Sigmoid colon (tissue), 7 donors: ENCODE measurements at places on chromosomes 3 and 15.

- no peak for DNase-seq
Observed at GRCh38 chr15:47203993-47204392, 513.3 kb upstream of the SEMA6D start.

DNA sequence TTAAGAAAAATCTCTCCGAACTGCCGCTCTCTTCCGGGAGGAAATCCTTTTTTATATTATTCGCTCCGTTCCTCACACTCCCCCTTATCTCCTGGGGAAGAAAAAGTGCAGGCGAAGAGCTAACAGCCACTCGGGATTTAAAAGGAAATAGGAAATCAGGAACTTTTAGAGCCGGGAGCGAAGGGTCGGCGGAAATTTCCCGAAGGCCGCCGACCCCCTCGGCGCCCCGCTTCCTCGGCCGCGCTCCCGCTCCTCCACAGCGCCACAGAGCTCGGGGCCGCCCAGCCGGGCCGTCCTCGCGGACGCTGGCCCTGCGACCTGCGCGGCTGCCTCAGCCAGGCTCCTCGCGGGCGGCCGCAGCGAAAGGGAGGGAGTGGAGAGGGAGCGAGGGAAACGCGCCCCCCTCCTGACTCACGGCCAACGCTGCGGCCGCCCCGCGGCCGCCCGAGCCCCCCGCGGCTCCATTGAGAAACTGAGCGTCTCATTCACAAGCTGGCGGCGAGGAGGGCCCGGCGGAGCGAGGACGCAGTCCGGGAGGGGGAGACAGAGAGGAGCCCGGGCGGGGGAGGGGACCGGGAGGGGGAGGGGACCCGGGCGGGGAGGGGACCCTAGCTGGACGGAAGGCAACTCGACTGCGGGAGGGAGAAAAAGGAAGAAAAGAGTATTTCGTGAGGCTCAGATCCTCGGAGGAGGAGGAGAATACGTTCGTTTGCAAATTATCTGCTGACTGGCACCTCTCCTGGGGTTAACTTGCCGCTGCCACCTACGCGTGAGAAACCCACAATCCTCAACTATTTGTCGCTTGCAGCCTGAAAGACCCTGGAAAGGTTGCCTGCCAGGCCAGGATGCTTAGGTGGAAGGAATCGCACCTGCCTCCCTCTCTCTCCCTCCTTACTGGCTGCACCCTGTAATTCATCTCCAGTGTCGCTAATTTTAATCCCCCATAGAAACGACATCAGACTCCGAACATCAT lies at the start of gene PTPN9:
Gene PTPN9, minus strand, starts transcription at position 368 of the 973 bp plus-strand sequence. CDS start 539 bp downstream, outside the sequence.
- peak; percentile 88 for DNase-seq

GRCh38 chr15:90030376-90030775 lies 29.3 kb downstream of the ZNF710 start:
- DNase-seq = peak; percentile 58

DNA sequence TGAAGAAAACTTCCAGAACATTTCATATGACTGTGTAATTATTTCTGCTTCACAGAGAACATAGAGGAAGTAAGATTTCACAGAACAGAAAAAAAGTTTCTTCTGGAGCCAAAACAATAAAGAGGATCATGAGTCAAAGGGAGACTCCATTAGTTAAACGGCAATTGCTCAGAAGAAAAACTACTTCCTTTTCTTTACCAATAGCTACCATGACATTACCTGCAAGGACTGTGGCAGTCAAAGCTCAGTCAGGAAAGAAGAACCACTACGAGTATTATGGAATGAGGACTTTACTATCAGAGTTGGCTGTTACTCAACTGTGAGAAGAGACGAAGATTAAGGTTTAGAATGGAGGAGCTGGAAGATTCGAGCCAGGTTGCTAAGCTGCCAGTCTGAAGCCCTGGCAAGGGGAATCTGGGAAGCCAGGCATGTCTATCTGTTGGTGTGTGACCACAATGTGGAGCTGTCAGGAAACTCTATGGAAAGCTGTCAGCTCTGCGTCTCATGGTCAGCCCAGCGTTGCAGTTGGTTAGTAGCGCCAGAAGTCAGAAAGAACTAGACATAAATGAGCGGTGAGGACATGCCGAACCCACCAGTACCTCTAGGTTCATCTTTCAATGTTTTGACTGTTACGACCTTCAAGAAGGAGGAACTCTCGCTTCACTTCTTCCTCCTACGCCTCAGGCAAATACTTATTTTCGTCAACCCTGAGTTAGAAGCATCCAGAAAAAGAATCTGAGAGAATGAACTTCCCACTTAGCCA lies 604.3 kb downstream of the FGF12 start:
- no peak for DNase-seq

DNA sequence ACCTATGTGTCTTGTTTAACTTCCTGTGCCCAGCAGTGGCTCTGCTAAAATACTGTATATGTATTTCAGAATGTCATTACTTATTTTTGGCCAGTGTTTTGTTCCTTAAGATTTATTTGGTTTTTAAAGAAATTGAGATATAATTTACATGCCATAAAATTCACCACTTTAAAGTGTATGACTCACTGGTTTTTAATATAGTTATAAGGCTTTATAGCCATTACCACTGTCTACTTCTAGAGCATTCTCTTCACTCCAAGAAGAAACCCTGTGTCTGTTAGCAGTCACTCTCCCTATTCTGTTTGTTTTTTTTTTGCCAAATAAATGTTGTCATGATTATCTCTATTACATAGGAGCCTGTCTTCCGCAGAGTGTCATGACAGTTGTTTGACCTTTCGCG lies 25.8 kb downstream of the PPM1L start:
- DNase-seq = no peak

DNA sequence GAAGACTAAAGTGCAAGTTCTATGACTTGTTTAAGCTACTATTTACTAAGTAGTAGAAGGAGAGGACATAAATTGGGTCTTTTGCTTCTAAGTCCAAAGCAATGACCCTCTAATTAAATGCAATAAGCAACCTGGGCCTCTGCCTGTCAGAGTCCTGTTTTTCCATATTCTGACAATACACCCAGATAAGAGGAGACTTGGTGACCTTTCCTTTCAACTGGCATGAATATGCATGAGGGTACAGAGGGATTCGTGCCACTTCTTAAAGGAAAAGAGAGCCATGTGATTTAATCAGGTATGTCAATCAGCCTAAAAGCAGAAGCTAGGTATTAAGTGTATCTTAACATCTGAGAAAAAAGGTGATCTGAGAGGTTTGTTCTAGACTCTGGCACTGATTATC lies 50.7 kb upstream of the FGF7 start:
- no peak for DNase-seq

GRCh38 chr3:127015282-127016042 lies 32.5 kb downstream of the PLXNA1 start:
- no peak for DNase-seq

DNA sequence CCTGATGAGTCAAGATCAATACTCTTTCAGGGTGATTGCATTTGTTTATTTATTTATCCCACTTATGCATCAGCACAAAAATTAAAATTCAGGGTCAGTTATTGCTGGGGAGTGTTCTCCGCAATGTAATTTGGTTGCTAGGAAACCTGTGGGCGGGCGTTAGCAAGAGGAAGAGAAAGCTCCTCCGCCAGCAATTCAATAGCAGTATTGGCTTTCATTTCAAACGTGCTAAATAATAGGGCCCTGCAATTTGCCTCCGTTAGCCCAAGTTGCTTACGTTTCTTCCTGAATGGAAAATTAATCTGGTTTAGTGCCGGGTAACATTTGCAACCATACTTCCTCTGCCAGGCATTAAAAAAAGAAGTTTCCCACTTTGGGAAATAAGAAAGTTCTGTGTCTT lies 35.5 kb upstream of the PLCL2 start:
- DNase-seq = peak; percentile 70

- DNase-seq = no peak
Observed at GRCh38 chr3:131802029-131802428, 232.8 kb downstream of the CPNE4 start.

- no peak for DNase-seq
Observed at GRCh38 chr3:94285872-94286271, 223.0 kb downstream of the NSUN3 start.

- DNase-seq = no peak
Observed at GRCh38 chr3:50412231-50412754, 53.0 kb upstream of the TMEM115 start.

GRCh38 chr3:108006077-108006771 lies 84.6 kb downstream of the CD47 start:
- DNase-seq = no peak

GRCh38 chr15:74841891-74842373 lies 1.0 kb downstream of the ULK3 start:
- no peak for DNase-seq

- no peak for DNase-seq
Observed at GRCh38 chr15:60218256-60218655, 179.5 kb downstream of the ANXA2 start.

- DNase-seq = no peak
Observed at GRCh38 chr3:171077261-171077660, 50.7 kb upstream of the SLC2A2 start.

DNA sequence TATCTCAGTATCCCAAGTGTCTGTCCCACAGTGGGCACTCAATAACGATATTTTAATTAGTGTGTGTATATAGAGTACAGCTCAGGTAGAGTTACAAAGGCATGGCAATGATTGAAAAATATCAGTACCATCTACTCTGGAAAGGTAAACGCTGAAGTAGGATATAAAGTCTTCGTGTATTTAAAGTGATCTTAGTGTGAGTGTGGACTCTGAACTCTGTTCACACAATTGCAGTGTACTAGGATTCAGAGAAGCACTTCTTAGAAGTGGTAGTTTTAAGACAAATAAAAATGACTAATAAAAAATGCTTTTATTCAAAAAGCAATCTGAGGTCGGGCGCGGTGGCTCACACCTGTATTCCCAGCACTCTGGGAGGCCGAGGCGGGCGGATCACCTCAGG lies 62.9 kb upstream of the RAP2B start:
- DNase-seq = no peak

DNA sequence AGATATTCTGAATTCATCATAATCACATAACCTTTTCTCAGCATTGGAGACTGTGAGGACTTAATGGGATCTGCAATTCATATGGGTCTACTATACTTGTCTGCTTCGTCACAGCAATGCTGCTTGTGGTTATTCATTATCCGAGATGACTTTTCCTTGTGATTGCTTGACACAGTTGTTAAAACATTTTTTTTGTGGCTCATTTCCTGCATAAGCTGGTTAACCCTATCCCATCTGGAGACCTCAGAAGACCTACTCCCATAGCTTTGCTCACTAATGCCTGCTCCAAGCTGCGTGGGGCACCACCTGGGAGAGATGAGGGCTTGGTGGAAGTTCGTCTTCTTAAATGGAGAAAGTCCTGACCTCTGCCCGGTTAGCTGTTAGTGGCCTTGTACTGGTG lies 360.8 kb downstream of the CHST2 start:
- no peak for DNase-seq

DNA sequence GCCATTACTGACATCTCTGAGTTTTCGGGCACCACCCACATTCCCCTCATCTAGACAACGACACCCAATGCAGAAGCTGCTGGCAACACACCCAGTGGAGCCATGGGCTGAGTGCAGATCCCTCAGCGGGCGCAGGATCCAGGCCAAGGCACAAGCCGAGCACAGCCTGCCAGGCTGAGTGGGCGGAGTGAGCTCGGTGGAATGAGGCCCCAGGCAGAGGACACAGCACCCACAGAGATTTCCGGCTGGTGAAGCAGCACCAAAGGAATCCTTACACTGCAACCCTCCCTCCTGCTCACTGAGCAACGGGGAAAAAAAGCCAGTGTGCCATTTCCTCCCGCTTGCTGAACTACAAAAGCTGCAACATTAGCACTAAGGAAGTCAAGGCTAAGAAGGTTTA lies 34.3 kb downstream of the ZMAT3 start:
- DNase-seq = peak; percentile 83

DNA sequence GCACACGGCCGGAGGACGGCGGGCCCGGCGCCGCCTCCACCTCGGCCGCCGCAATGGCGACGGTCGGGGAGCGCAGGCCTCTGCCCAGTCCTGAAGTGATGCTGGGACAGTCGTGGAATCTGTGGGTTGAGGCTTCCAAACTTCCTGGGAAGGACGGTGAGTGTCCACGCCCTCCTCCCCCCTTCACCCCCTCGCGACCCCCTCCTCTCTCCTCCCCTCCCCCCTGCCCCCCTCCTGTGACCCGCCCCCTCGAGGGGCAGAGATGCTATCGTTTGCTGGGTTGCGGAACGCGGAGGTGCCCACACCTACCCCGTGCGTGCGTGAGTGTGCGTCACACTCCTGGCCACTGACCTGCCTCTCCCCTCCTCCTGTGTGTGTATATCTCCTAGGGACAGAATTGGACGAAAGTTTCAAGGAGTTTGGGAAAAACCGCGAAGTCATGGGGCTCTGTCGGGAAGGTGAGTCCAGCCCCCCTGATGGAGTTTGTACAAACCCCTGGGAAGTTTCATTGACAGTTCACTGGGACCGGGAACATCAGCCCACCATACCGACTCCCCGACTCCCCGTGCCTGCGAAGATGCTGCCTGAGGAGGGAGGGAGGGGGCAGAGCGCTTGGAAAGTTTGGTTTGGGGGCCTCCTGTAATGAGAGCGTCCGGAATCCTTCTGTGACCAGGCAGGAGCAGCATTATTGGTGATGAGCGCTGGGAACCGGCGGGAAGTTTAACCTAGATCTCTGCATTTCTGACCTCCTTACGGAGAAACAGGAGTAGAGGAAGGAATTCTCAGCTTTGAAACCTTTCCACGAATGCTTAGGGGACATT lies 795 bp upstream of the SCAANT1 start:
- DNase-seq = peak; percentile 92

DNA sequence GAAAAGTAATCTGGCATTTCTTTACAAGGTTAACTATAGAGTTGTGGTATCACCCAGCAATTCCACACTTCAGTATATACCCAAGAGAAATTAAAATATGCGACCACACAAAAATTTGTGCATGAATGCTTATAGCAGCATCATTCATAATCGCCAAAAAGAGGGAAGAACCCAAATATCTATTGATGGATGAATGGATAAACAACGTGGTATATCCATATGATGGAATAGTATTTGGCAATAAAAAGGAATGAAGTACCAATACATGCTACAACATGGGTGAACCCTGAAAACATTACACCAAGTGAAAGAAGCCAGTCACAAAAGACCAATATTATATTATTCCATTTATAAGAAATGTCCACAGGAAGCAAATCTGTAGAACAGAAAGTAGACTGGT lies 8.6 kb upstream of the SKOR1 start:
- DNase-seq = no peak

- no peak for DNase-seq
Observed at GRCh38 chr3:78143000-78143399, 1103.1 kb downstream of the ROBO2 start.
